Esophagus muscularis mucosa (tissue), 4 donors: ENCODE measurements at places on chromosomes 7 and 10. TPM values are rescaled to one million over a fixed set of nuclear protein-coding genes. Genes with fewer than 3 reads are reported as not detected.

GRCh38 chr10:98055841-98056516, 25.6 kb upstream of the CRTAC1 start:
- no peak for DNase-seq

GRCh38 chr10:30456266-30456665, 22.3 kb downstream of the MAP3K8 start:
- DNase-seq: no peak

GRCh38 chr7:753190-753589, 26.1 kb upstream of the PRKAR1B start:
- no peak for DNase-seq

GRCh38 chr10:42593284-42593683, 45.1 kb downstream of the ZNF33B start:
- no peak for DNase-seq

DNA sequence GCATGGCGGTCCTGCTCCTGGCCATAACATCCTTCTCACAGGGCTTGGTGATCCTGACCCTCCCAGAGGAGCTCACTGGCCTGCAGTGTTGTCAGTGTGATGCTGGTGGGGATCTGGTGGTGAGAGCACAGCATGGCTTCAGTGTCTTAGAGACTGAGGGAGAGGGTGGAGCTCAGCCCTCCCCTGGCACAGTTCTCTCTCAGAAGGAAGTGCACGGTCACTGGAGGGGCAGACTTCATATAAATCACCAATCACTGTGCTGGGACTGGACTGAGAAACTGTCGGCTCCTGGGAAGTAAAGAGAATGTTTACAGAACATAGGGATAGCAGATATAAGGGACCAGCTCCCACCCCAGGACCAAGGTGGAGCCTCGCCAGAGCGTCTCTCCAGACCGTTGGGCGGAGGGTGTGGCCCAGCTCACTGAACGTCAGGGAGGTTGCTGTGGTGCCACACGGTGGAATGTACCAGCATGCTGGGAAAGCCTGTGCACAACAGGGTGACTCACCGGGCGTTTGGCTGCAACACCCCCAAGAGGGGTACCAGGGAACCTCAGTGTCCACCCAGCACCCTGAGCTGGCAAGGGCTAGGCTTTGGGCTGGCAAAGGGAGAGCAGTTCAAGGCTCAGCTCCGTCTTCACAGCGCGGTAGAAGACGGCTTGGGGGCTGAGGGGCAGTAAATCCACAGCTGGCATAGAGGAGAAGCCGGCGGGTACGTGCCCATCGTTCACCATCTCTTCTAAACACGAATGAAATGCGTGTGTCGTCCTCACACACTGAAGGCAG, 8.8 kb upstream of the GET4 start:
- DNase-seq: no peak

GRCh38 chr10:111319866-111320265, 243.0 kb downstream of the ADRA2A start:
- DNase-seq: no peak

GRCh38 chr10:24215603-24216002, 6.7 kb downstream of the KIAA1217 start:
- DNase-seq: no peak

DNA sequence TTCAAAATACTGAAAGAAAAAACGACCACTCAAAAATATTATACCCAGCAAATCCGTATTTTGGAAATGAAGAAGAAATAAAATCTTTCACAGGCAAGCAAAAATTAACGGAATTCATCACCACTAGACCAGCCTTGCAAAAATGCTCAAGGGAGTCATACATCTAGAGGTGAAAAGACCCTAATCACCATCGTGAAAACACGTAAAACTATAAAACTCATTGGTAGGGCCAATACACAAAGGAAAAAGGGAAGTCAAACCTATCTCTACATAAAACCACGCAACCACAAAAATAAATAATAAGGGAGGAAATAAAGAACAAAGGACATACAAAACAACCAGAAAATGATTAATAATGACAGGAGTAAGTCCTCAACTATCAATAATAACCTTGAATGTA, 6.6 kb upstream of the AKR1B1 start:
- no peak for DNase-seq

DNA sequence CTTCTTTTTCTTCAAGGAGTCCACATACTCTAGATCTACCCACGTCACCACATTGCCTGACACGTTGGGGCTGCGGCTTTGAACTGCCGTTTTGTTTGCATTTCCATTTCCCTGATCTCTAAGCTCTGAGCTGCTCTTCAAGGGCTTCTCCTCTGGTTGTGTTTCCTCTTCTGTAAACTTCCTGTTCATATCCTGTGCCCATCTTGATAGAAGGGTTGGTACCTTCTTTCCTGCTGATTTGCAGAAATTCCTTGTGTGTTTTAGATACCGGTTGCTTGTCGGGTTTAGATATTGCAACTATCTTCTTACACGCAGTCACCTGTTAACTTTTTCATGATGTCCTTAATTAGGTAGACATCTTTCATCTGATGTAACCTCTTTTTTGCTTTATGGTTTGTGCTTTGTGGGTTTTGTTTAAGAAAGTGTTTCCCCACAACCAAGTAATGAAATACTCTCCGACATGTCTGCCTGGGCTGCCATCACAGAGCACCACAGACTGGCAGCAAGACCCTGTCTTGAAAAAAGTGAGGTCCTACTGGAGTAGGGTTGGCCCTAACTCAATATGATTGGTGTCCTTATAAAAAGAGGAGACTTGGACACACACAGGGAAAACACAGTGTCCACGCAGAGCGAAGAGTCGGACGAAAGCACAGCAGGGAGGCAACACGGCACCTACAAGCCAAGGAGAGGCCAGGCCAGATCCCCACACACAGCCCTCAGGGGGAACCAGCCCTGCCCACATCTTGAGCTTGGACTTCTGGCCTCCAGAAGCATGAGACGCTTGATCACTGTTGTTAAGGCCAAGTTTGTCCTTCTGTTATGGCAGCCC, 99.1 kb upstream of the PDGFA start:
- no peak for DNase-seq

GRCh38 chr7:30926313-30926712, 14.7 kb downstream of the AQP1 start:
- DNase-seq: no peak

DNA sequence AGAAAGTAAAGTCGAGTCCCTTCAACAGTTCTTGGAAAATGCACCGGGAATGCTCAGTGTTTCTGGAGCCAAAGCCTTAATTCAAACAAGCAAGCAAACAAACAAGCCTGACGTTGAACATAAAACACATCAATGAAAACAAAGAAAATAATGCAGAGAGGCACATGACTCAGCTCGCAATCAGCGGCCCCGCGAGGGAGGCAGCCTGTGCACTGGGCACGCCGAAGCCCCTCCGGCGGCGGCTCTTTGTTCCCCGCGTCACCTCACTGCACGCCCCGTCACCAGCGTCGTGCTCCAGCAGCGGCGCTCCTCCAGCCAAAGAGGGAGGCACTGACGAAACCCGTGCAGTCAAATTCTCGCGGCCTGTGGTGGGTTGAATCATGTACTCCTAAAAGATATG, 151.5 kb downstream of the DNAJB6 start:
- DNase-seq: no peak

DNA sequence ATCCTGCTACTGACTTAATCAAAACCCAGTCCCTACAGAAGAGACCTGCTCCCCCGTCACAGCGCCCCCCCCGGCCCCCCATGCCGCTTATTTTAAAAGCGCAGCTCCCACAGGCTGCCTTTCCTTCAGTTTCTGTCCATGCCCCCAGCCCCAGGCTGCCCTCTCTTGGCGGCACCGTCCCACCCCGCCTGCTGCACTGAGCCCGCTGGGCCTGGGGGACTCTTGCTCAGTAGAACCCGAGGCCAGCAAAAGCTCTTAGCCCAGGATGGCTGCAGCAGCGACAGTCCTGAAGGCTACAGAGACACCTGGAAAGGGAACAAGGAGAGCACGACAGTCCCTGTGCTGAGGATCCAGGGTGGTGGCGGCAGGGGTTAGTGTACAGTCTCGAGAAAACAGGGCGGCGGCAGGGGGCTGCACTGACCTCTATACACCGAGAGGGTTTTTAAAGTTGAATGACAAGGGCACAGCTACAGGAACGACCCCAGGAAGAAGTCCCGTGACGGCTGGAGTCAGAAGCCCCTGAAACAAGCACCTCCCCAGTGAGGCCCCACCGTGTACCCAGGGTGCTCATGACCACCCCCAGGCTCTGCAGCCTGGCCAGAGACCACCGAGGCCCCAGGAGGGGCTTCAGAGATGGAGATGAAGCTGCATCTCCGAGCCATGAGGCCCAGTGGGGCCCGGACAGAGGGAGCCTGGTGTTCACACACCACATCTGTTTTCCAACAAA, 54.4 kb downstream of the ZRANB1 start:
- peak; percentile 47 for DNase-seq

GRCh38 chr10:77832238-77832637, 94.3 kb downstream of the DLG5 start:
- no peak for DNase-seq

DNA sequence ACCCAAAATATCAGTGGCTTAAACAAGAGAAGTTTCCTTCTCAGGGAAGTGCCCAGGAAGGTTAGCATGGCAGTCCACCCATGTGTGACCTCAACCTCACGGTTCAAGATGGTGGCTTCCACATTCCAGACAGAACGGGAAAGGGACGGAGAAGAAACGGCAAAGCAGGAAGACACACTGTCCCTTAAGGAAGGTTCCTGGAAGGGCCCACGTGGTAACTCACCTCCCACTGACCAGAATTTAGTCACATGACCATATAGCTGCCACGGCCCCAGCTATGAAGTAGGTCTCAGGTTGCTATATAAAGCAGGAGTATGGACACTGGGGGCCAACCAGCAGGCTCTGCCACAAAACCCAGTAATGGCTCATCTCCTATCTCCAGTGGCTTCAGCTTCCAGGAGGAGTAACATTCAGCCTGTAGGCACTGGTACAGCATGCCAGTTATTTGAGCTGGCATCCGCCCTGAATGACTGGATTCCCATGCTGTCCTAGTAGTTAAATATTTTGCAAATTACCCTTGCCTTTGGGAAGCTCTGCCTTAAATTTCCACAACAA, 278.5 kb upstream of the KLF14 start:
- DNase-seq: no peak

GRCh38 chr10:6227346-6227745, 24.6 kb downstream of the PFKFB3 start:
- no peak for DNase-seq

DNA sequence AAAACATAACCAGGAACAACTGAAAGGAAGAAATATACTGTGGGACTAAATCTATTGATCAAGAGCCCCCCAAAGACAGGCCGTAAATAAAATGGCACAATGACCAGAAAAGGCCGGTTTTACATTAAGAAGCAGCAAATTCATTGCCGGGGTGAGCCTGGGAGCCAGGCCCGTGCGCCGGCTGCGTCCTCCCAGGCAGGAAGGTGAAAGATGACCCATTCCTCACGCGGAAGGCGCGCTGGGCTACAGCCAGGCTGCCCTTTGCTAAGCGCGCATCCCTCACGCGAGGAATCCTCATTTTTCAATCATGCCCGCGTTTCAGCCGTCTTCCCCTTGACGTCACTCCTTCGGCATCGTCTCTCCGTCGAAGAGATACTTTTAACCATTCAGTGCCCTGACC, 47.6 kb upstream of the MGMT start:
- DNase-seq: no peak

GRCh38 chr10:63376560-63377304, 89.0 kb downstream of the JMJD1C start:
- DNase-seq: no peak

GRCh38 chr7:112886208-112886607, 96.0 kb upstream of the TMEM168 start:
- DNase-seq: no peak

DNA sequence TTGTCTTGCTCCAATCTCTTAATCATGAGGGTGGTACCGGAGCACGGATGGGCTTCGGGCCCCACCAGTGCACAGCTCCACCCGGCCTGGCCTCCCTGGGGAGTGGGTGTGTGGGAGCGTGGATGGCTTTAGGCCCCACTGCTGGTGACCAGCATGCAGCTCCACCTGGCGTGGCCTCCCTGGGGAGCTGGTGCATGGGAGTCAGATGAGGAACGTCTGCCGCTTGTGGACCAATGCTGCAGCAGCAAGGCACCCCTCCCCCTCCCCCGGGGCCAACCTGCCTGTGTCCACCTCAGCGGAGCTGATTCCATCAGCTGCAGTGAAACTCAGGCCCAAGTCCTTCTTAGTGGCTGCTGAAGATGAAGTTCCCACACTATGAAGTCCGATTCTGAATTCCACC, 511.4 kb downstream of the PTPRN2 start:
- DNase-seq: no peak

DNA sequence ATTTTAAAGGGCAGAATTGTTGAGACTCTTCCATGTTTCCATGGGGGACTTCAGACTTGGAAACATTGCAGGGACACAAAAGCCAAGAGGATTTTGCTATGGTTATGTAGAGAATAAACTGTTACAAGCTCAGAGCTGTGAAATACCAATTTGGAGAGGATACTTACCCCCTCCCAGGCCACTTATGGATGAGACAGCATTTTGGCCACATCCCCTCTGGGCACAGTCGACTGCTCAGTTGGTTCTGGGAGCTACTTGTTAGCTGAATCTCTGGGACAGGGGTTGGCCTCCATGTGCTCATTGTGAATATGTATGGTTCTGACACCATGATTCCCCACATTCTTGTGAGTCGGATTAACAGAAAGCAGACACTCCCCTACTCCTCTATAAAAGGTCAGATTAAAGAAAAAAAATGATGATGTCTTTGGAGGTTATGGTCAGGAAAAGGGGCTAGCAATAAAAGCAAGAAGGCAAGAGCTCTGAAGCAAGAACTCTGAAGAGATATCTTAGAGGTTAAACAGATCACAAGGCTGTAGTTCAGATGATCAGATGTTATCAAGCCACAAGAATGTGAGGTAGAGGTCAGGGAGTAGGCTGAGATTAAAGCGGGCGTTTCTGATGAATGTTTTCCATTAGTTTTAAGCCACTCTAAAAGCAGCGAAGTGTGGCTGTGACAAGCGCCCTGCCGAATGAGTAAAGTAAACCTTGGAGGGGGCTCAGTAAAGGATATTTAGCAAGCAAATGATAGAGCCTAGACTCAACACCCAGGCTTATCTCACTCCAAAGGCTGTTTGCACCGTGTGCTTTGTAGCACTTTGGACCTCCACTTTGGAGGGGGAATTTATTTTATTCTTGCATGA, 17.2 kb downstream of the STAMBPL1 start:
- DNase-seq: no peak

DNA sequence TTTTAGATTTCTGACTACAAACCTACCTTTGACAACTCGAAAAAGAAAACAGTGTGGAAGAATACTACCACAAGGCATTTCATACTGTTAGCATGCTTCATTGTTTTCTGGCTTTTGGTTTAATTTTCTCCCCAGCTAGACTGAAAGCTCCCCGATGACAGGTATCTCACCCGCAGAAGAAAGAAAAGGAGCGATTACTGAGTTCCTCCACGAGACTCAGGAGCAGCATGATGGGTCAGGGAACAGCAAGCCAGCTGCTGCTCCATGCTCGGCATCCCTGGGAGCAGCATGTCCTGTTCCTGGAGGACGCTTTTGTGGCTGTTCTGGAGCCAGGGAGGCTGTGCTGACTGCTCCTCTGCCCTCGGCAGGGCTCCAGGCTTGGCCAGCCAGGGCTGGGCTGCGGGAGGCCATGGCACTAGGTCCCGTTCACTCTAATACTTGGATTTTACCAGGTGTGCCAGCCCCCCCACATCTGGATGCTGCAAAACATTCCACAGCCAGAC, 133.4 kb downstream of the PRKAG2 start:
- DNase-seq: no peak

Gene POLR2J3
- 14.1 TPM for total RNA-seq

Gene IDI2
- not detected for total RNA-seq

Gene CHCHD2
- total RNA-seq: 365 TPM

Gene ZNF33B
- total RNA-seq: 18.4 TPM

Gene PRSS37
- not detected for total RNA-seq

Gene TSPAN14
- total RNA-seq: 31.5 TPM

Gene TFPI2
- total RNA-seq: 2.3 TPM

Gene BMS1
- total RNA-seq: 14.6 TPM

Gene TBXAS1
- 31.3 TPM for total RNA-seq

Gene EPO
- not detected for total RNA-seq

Gene TDRD1
- 0.42 TPM for total RNA-seq

Gene PSPH
- 15.9 TPM for total RNA-seq
